ENCODE measurements at places on chromosomes 5 and 9.

- no peak for DNase-seq
These were observed 3.0 kb upstream of the TMEM210 start for GRCh38 chr9:137174722-137175293.

GRCh38 chr5:11903614-11904264, 507 bp downstream of the CTNND2 start:
- DNase-seq, result no peak

DNA sequence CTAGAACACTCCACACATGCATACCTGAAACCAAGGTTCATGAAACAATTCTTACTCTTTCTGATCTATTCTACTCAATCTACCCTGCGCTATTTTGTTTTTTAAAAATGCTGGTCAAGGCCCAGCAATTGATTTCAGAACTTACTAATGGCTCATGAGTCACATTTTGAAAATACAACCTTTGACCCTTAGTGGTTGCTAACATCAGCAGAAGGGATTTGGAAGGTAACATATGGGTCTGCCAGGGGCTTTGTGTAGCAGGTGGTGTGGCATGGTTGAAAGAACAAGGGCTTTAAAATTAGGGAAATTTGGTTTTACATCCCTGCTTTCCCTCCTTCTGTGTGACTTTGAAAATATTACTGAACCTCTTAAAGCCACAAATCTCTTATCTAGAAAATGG, 101.4 kb downstream of the ATG10 start:
- DNase-seq, result no peak

DNA sequence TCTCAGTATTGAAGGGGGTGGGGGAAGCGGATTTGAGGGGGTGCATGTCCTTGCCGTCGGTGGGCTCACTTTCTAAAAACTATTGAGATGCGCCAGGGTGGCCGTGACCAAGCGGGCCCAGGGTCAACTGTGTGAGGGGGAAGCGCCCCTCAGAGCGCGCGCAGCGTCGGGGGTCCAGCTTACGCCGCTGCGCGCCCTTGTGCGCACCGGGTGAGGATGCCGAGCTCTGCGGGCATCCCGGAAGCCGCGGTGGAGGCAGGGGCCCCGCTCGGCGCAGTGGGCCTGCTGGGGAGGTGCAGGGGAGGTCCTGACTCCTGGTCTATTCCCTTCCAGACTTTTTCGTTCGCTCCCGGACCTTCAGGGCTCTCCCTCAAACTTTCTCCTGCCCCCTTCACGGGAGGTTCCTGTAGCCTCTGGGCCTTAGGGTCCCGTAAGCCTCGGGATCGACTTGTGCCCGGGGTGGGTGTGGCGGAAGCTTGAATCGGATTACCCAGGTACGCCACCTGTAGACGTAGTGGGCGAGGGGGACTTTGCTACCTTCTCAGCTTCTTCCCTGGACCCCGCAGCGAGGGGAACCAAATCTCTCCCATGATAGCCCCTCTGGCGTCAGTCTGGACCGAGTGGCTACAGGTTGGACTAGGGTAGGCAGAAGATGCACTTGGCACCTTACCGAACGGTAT, 2.5 kb upstream of the PRDM6 start:
- DNase-seq, result no peak

- DNase-seq, result peak; percentile 43
These were observed 11.5 kb downstream of the PDLIM4 start for GRCh38 chr5:132268769-132269551.

- DNase-seq, result no peak
These were observed 1153.0 kb upstream of the CDH18 start for GRCh38 chr5:21140987-21141386.

- DNase-seq, result no peak
These were observed 4.1 kb upstream of the TOR1A start for GRCh38 chr9:129828051-129828450.

GRCh38 chr9:22342491-22343217, 104.0 kb upstream of the DMRTA1 start:
- DNase-seq, result no peak

All from left lobe of liver (tissue), 2 donors.